HTR-8/SVneo (cell line): ENCODE measurements at places on chromosomes 2 and 18.

DNA sequence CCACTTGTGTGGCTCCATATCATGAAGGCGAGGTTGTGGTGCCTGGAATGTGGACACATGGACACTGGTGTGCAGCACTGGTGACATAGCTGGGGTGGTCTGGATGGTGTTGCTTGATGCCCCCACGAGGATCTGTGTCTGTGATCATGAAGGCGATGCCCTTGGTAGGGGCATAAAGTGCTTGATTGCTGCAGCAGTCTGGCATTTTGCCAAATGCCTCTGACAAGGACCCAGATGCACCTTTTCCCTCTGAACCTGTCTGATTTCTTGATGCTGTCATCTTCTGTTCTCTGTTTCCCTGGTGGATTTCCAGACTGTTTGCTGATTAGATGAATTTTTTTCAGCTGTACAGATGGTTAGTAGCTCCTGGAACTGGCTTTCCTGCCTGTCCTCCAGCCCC is 752.0 kb upstream of the HS6ST1 start:
- no peak for DNase-seq

- DNase-seq = no peak
These were observed 36.4 kb upstream of the SLC14A1 start for GRCh38 chr18:45687621-45688020.

GRCh38 chr2:98091738-98092137 is 4.8 kb downstream of the VWA3B start:
- DNase-seq = no peak

DNA sequence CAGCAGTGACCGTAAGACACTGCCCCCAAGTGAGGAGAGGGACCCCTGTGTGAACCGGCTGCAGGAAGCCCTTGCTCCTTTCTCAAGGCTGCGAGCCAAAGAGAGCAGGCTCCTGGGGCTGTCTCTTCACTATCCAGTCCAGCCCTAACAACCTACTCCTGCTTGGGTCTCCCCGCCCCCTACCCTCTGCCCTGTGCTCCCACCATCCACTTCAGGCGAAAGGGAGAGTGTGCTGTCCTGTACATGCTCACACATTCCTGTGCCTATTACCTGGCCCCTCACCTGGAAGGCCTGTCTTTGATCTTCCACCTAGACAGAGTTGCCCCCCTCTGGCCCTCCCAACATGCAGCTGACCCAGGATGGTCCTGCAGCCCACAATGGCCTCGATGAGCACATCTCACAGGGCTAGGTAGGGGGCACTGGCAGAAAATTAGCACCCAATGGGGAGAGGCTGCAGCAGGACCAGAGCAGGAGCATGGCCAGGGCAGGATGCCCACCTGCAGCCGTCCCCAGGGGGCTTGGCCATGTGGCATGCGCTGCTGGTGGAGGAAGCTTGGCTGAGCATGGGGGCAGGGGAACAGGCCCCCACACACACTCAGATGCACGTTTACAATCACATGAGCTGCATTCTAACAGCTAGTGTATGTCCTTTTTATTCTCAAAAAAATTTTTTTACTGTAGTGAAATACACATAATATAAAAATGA is 93.5 kb downstream of the POLR1A start:
- DNase-seq = no peak

GRCh38 chr18:9734189-9734588 is 26.1 kb downstream of the RAB31 start:
- no peak for DNase-seq

GRCh38 chr18:61606759-61607158 is 273.5 kb downstream of the CDH20 start:
- DNase-seq = peak; percentile 57

GRCh38 chr2:121185571-121186074 is 99.4 kb downstream of the TFCP2L1 start:
- no peak for DNase-seq

GRCh38 chr2:97910403-97911205 is 85.1 kb downstream of the TMEM131 start:
- no peak for DNase-seq

DNA sequence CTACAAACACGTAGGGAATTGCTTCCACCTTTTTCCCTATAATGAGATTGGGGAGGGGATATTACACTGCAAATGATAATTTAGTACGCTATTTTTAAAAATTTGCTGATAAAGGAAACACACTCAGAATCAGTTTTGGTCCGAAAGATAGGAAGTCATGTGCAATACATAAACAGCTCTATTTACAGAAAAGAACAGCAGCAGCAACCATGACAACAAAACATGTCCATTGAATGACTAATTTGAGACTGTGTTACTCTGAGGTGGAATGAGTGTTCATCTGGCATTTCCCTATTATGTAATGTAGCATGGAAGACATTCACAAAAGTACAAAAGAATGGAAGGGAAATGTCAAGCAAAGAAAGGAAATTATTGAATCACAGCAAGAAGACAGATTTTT is 337.2 kb downstream of the NBAS start:
- peak; percentile 8 for DNase-seq

DNA sequence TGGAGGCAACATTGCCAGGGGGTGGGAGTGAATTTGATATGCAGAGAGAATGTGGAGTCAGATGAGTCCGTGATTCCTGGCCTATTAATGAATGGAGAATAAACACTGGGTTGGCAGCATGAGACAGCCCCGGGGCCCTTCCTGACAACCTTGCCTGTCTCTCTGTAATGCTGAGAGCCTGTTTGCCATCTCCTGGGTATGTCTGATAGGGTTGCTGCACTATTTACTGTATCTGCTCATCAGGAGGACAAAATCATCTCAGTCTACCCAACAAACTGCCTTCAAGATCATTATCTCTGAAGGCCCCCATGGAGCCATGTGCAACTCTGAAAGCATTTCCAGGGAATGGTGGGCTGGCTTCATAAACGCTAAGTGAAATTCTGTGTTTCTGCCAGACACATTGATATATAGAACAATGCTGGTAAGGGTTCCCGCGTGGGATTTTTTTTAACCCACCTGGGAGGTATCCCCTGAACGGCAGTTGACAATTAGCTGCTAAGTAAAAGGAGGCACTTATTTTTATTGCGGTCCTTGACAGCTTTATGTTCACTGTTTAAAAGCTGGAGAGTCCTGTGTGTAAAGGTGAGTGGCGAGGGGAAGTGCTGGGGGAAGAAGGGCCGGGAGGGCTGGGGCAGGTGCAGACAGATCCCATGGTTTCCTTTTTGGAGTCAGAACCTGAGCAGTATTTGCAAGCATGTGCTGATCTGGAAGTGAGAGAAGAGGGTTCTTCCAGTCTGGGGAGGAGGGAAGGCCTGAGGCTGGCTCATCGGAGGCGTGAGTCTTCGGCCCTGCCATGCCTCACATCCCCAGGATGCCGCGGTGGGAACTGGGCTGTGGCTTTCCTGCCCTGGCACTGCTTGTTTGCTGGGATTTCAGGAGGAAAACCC is 64.8 kb downstream of the ARHGAP25 start:
- no peak for DNase-seq

DNA sequence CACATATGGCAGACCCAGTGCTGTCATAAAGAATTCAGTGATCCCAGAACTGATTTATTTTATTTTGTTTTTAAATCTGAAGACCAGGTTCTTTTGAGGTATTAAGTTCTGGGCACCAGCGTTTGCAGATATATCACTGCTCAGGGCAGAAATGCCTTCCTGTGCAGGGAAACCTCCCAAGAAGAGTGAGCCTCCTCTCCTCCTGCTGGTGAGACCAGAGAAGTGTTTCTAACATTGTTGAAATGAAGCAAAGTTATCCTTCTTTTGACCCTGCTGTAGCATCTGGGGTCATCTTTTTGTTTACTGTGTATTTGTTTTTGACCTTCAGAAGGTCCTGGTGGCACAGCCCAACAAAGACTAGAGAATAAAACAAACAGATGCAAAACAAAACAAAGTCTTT is 94.0 kb downstream of the AQP4 start:
- no peak for DNase-seq

- no peak for DNase-seq
These were observed 6.4 kb upstream of the SMAD7 start for GRCh38 chr18:48957136-48957535.

DNA sequence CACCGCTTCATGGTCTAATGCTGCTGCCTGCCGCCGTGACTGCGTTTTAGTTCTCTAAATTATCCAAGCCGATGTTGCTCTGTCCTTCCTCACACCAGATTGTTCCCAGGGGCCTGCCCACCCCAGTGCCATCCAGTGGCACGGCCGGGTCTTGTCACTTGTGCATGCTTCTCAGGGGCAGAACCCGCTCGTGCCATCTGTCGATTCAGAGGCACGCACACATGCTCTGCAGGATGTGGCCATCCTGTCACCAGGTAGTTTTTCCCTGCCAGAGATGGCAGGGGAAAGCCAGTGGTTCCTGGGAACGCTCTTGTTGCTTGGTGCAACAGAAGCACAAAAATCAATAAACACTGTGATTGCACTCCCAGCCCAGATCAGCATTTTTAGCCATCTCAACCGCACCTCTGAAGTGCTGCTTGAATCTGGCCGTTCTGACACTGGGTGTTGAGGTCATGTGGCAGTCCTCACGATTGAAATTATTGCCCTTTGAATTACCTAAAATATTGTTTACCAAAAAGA is 119.6 kb upstream of the BOD1L2 start:
- no peak for DNase-seq

DNA sequence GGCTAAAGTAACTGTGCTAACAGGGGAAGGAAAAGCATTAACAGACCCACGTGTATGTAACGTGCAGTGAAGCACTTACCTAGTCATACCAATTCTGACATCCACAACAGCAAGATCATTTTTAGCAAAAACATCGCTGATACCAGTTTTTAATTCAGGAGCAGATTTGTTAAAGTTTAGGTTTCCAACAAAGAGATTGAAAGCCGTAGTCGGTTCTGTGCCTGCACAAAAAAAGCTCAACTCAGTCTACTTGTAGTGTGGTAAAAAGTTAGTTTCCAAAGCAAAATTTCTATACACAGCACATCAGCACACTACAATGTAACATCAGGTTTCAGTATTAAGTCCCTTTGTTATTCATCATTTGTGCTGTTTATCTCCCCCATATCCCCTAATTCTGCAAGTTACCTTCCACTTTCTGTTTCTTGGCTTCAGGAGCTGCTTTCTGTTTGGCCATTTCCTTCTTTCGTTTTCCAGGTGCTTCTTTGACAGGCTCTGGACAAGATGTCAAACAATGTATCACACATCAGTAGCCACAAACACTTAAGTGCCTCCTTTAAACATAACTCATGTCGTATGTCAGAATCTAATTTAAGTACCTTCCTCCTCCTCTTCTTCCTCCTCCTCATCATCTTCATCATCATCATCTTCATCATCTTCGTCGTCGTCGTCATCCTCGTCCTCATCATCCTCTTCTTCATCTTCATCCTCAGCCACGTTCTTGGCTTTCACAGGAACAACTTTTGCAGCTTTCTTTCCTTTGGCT is 4.0 kb downstream of the NCL start:
- DNase-seq = no peak

- DNase-seq = no peak
These were observed 580.6 kb upstream of the CDH2 start for GRCh38 chr18:28757466-28758008.

DNA sequence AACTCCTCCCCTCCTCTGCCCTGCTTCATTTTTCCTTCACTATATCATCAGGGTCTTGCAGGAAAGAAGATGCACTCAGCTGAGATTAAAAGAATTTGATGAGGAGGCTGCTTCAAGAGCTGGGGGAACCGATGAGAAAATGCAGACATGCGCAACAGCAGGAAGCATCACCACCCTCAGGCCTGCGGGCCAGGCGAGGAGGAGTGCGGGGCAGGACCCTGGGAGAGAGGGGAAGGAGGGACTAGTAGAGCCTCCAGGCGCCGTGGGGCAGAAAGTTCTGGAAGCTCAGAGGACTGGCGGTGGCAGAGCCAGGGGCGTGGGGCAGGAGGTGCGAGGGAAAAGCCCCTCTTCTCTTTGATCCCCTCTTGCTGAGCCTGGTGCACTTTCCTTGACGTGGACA is 108.2 kb downstream of the CD226 start:
- DNase-seq = no peak

GRCh38 chr18:79863161-79864005 is 65.6 kb downstream of the KCNG2 start:
- DNase-seq = no peak

- no peak for DNase-seq
These were observed 2.8 kb downstream of the NOL4 start for GRCh38 chr18:34221971-34222306.

GRCh38 chr2:172090044-172090961 is 5.0 kb downstream of the DLX1 start:
- no peak for DNase-seq

DNA sequence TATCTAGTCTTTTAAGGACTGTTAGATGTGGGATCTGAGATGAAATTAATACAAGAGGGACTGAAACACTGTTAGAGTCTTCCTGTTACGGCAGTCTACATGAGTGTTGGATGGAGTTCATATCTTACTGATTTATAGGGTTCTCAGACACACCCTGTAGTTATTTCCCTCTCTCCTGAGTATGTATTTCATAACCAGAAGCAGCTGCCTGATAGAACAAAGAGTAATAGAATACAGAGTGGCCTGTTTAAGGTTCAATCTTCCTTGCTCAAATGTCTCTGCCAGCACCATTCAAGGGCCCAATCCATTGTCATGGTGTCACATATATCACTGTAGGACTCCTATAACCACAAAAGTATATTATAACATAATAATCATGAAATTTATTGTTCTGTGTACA is 1229.1 kb upstream of the ACVR2A start:
- no peak for DNase-seq

GRCh38 chr2:65562890-65563289 is 130.5 kb upstream of the SPRED2 start:
- DNase-seq = no peak

GRCh38 chr2:24375349-24376087 is 15.2 kb upstream of the ITSN2 start:
- DNase-seq = no peak

- DNase-seq = no peak
These were observed 37.7 kb downstream of the COBLL1 start for GRCh38 chr2:164803776-164804466.

DNA sequence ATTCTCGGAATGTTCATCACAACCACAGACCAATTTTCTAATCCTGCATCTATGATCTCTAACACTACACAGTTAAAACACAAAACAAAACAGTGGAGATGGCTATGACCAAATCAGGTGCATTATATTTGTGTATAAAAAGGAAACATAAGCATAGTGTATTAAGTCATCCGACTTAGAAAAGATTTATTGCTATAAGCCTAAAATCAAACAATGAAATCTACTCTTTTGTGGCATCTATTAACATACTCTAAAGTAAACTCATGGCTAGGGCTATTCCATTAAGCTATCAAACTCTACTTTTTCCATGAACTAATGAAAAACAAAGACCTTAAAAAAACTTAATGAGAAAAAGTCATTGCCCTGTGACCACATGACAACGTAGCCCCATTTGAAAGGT is 8.7 kb downstream of the SP3 start:
- no peak for DNase-seq
